ENCODE measurements at places on chromosomes 2 and 18.

GRCh38 chr18:35050028-35050546 is 8.9 kb downstream of the MAPRE2 start:
- H3K4me3 ChIP-seq: no peak overlapping the region
- H3K36me3 ChIP-seq: no peaks in the 10 kb centered on the region
- H3K4me1 ChIP-seq: peaks cover 42% of the 10 kb centered on the region

DNA sequence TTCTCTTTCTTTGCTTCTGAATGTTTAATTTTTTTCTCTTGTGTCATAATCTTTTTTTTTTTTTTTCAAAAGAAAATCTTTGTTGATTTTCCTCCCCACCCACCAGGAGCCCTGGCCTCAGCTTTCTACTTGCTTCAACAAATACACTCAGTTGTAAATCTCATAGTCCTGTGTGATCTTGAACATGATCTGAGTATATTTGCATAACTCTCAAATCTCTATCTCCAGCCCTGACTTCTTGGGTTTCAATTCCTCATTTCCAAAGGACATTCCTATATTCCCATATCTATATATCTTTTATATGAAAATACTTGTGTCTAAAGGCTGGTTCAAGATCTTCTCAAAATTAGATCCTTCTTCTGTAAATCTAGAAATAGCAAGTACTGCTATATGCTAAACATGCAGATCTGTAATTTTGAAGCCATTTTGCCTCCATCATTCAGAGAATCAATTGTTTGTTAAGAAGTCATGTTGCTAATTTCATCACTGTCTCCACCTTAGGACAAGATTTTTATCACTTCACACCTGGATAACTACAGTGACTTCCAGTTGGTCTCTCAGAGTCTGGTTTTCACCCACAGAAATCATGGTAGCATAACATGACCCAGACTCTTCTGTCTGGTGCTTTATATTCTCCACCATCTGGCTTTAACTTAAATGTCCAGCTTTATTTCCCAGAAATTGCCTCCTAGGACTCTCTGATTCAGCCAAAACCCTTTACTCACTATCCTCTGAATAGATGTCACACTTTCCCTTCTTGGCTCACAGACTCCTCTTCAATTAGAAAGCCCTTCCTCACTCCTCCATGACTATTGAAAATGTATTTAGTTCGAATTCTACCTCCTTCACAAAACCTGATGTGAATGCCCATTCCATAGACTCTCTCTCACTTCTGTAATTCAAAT is 98.1 kb downstream of the ZEB2 start:
- no peak overlapping the region for H3K4me3 ChIP-seq
- H3K36me3 ChIP-seq: peaks cover 66% of the 10 kb centered on the region
- no peaks in the 10 kb centered on the region for H3K27me3 ChIP-seq
- no peak for DNase-seq

DNA sequence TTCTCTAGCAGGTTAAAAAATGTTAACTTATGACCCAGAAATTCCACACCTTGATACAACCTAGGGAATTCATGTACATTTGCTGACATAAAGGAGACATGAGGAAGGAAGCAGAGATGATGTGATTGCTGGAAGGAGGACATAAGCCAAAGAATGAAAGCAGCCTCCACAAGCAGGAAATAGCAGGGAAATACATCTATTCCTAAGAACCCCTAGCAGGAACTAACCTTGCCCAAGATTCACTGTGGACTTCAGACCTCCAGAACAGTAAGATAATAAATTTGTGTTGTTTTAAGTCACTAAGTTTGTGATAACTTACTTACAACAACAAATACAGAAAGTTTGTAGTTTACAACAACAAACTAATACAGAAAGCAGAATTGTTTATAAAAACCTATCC is 4.6 kb upstream of the DSG4 start:
- DNase-seq: no peak
- no peaks in the 10 kb centered on the region for H3K27me3 ChIP-seq
- H3K4me3 ChIP-seq: no peak overlapping the region
- no peaks in the 10 kb centered on the region for H3K4me1 ChIP-seq
- no peak overlapping the region for H3K27ac ChIP-seq

DNA sequence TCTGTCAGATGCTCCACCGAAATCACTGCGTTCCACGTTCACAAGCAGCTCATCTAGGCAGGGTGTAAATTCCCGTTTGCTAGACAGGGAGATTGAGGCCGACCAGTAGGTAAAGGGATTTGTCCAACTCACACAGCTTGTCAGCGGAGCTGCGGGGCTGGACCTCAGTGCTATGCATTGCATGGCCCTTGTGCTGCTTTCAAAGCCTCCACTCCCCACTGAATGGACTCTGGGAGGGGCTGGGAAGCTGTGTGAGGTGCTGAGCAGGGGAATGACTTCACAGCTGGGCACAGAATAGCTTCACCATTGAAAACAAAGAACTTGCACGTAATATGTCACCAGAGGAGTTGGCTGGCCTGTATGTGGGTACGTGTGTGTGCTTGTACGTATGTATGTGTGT is 21.4 kb downstream of the CELF4 start:
- DNase-seq: no peak
- no peak overlapping the region for H3K4me3 ChIP-seq
- no peaks in the 10 kb centered on the region for H3K36me3 ChIP-seq
- H3K27me3 ChIP-seq: peaks cover 3% of the 10 kb centered on the region

- no peak for DNase-seq
- no peaks in the 10 kb centered on the region for H3K4me1 ChIP-seq
- H3K27me3 ChIP-seq: no peaks in the 10 kb centered on the region
- no peak overlapping the region for H3K4me3 ChIP-seq
- no peaks in the 10 kb centered on the region for H3K36me3 ChIP-seq
- H3K27ac ChIP-seq: no peak overlapping the region
Measured at GRCh38 chr2:134103196-134103595, 150.7 kb upstream of the MGAT5 start.

DNA sequence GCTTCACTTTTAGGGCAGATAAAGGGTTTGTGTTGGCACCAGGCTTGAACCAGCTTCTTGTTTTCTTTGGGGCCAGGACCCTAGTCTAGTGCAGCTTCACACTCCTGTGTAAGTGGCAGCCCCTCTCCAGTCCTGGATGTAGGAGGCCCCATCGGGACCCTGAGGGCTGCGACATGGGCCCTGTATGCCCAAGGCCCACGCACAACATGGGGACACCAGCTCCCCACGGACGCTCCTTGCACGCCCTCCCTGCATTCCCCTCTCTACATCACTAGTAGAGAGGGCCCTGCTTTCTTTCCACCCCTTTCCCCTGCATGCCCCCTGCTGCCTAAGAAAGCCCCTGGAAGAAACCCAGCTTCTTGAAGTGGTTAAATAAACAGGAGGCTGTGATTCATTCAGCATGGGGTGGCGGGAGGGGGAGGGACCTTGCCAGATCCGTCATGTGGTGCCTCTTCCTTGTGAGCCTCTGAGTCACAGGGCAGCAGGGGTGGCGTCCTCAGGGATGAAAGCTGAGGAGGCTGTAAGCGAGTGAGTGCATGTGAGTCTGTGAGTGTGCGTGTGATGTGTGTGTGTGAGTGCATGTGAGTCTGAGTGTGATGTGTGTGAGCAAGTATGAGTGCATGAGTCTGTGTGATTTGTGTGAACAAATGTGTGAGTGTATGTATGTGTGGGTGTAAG is 42.5 kb downstream of the COPS8 start:
- no peaks in the 10 kb centered on the region for H3K27me3 ChIP-seq
- H3K4me1 ChIP-seq: no peaks in the 10 kb centered on the region
- no peak for DNase-seq
- H3K27ac ChIP-seq: no peak overlapping the region
- no peaks in the 10 kb centered on the region for H3K36me3 ChIP-seq
- H3K4me3 ChIP-seq: no peak overlapping the region

DNA sequence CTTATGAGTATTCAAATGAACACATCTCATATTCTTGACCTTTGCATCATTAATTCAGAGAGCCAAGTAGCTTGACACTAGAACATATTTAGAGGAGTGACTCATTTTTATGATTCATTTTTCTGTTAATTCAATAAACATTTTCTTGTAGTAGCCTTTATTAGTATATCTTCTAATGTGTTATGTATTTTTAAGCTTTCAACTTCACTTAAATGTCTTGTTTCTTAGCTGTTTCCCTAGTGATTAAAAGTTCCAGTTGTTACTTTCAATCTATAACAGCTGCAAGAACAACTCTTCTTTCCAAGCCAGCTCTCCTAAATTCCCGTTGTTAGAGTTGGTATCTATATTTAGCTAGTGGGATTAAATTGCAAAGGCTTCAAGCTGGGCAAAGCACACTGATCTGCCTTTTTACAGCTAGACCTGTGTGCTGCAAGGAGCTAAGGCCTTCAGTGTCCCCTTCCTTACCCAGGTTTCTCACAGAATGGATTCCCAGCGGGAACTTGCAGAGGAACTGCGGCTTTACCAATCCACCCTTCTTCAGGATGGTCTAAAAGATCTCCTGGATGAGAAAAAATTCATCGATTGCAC is at the start of gene KLHL41:
Gene KLHL41, plus strand, starts transcription at position 405 of the 588 bp plus-strand sequence. Its CDS starts 77 bp downstream, at position 482.
- DNase-seq: no peak
- H3K4me3 ChIP-seq: no peak within 1 kb of the TSS
- H3K4me1 ChIP-seq: no peaks in the 10 kb centered on the region
- no peaks in the 10 kb centered on the region for H3K36me3 ChIP-seq
- no peak within 1 kb of the TSS for H3K27ac ChIP-seq

DNA sequence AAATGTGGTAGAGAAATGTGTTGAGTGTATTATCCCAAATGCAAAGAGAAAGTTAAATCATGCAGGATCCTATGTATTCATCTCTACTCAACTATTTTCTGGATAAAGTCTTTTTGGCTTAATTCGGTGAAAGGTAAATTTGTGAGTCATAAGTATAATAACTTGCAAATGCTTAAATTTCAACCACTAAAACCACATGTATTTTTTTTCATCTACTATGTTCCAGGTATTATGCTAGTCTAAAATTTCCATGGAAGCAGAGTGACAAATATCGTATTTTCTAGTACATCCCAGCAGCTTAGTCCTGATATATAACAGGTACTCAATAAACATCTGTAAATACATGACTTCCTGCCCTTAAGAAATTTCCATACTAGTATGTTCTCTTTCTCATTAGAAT is 6.2 kb downstream of the ALS2 start:
- no peaks in the 10 kb centered on the region for H3K4me1 ChIP-seq
- H3K4me3 ChIP-seq: no peak overlapping the region
- H3K36me3 ChIP-seq: no peaks in the 10 kb centered on the region
- DNase-seq: no peak
- no peak overlapping the region for H3K27ac ChIP-seq

GRCh38 chr18:39772155-39772919 is 2182.7 kb upstream of the PIK3C3 start:
- no peaks in the 10 kb centered on the region for H3K27me3 ChIP-seq
- H3K36me3 ChIP-seq: no peaks in the 10 kb centered on the region
- no peak overlapping the region for H3K27ac ChIP-seq
- no peaks in the 10 kb centered on the region for H3K4me1 ChIP-seq
- no peak for DNase-seq

- no peaks in the 10 kb centered on the region for H3K27me3 ChIP-seq
- H3K36me3 ChIP-seq: no peaks in the 10 kb centered on the region
- no peak overlapping the region for H3K27ac ChIP-seq
- H3K4me1 ChIP-seq: peaks cover 12% of the 10 kb centered on the region
- DNase-seq: no peak
Measured at GRCh38 chr18:37396971-37397720, 168.5 kb downstream of the CELF4 start.

- peaks cover 29% of the 10 kb centered on the region for H3K4me1 ChIP-seq
- H3K36me3 ChIP-seq: no peaks in the 10 kb centered on the region
- no peak overlapping the region for H3K4me3 ChIP-seq
- H3K27ac ChIP-seq: peak overlapping the region; percentile 47
Measured at GRCh38 chr18:2883076-2883735, 36.4 kb downstream of the EMILIN2 start.

- peaks cover 20% of the 10 kb centered on the region for H3K36me3 ChIP-seq
- H3K4me1 ChIP-seq: peaks cover 21% of the 10 kb centered on the region
- no peaks in the 10 kb centered on the region for H3K27me3 ChIP-seq
- H3K4me3 ChIP-seq: no peak overlapping the region
- no peak overlapping the region for H3K27ac ChIP-seq
- no peak for DNase-seq
Measured at GRCh38 chr2:241268306-241268705, 47.2 kb downstream of the HDLBP start.

GRCh38 chr2:46913471-46914381 is 1.9 kb downstream of the MCFD2 start:
- H3K4me1 ChIP-seq: peaks cover 27% of the 10 kb centered on the region
- no peaks in the 10 kb centered on the region for H3K27me3 ChIP-seq
- no peak overlapping the region for H3K4me3 ChIP-seq
- H3K36me3 ChIP-seq: peaks cover 10% of the 10 kb centered on the region
- DNase-seq: no peak

GRCh38 chr2:64624862-64625261 is 28.9 kb downstream of the SERTAD2 start:
- no peaks in the 10 kb centered on the region for H3K27me3 ChIP-seq
- H3K4me1 ChIP-seq: no peaks in the 10 kb centered on the region
- H3K36me3 ChIP-seq: no peaks in the 10 kb centered on the region
- DNase-seq: no peak
- no peak overlapping the region for H3K4me3 ChIP-seq

DNA sequence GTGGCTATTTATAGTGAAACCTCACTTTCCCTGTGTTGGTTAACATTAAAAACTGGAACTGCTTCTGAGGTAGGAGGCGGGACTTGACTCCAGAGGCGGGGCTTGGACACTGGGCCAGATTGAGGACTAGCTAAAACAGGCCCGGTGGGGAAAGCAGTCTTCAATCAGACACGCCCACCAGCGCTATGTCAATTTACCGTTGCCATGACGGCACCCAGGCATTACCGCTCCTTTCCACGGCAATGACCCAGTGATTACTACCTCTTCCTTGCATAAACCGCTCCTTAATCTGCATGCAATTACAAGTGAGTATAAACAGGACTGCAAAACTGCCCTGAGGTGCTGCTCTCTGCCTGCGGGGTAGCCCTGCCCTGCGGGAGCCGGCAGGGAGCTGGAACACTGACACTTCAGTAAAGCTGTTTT is 35.3 kb downstream of the LRRFIP1 start:
- DNase-seq: peak; percentile 61
- H3K27me3 ChIP-seq: no peaks in the 10 kb centered on the region
- no peak overlapping the region for H3K27ac ChIP-seq
- no peaks in the 10 kb centered on the region for H3K36me3 ChIP-seq
- no peak overlapping the region for H3K4me3 ChIP-seq

DNA sequence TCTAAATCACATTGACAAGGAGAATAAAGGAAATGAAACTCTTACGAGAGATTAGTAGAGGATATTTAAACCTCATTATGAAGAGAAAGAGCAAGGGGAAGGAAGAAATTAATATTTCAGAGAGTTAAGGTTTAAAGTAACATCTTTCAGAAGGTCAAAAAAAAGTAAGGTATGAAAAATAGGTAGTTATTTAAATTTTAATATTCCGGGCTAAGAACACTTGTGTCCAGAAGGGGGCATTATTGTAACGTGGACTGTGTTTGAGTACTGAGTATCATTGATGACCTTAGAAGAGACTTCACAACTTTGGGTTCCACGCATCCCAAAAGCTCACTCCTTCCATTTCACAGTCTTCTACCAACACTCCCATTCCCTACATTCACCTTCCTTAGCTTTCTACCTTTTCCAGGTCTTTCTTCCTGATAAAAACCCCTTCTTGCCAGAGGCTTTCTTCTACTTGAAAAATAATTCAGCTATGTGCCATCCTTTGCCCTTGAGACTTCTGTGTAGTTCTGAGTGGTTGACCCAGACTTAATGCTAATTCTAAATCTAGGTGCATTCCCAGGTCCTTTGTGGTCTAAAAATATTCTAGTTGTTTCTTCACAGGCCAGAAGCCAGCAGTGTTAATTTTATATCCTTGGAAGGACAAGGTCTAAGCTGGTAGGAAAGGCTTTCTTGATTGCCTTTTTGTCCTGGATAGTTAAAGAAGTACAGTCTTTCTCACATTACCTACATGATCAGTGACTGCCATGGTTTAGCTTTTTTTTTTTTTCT is 16.5 kb downstream of the DYNC1I2 start:
- DNase-seq: peak; percentile 64
- no peak overlapping the region for H3K27ac ChIP-seq
- peaks cover 8% of the 10 kb centered on the region for H3K36me3 ChIP-seq
- no peaks in the 10 kb centered on the region for H3K27me3 ChIP-seq

Measured in natural killer cell (primary cell).